Stimulated activated CD8-positive, alpha-beta memory T cell treated with anti-CD3 and anti-CD28 coated beads, Interleukin-4, amount 100 ng/mL, for 24 hours (primary cell): ENCODE measurements at places on chromosomes 1 and 21.

DNA sequence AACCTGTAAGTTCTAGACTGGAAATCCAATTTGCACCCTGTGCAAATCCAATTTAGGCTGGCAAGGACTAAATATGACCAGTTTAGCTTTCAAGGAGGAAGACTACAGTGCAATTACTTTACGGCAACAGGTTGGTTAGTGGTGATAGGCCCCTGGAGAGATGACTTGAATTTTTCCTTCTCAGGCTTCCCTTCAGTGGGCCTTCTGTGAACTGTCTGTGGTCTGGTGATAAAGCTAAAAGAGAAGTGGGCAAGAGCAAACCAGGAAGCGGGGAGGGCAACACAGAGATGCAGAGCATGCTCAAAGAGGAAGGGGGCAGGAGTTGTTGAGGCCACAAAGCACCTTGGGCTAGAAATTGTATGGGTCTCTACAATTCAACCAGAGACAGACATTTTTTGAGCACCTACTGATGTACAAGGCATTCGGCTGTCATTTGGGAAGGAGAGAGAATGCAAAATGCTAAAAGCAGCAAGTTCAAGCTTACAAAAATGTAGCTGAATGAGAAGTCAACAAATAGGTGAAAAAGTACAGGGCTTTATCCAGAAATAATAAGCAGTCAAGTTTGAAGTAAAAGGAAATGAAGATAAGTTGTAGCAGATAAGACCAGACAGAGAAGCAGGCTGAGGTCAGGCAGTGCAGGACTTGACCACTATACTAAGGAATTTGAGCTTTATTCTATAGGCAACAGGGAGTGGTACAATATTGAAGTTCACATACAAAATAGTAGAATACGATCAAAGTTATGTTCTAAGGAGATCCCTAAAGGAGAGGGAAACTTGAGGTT, 23.9 kb downstream of the INPP5B start:
- no peak for DNase-seq

DNA sequence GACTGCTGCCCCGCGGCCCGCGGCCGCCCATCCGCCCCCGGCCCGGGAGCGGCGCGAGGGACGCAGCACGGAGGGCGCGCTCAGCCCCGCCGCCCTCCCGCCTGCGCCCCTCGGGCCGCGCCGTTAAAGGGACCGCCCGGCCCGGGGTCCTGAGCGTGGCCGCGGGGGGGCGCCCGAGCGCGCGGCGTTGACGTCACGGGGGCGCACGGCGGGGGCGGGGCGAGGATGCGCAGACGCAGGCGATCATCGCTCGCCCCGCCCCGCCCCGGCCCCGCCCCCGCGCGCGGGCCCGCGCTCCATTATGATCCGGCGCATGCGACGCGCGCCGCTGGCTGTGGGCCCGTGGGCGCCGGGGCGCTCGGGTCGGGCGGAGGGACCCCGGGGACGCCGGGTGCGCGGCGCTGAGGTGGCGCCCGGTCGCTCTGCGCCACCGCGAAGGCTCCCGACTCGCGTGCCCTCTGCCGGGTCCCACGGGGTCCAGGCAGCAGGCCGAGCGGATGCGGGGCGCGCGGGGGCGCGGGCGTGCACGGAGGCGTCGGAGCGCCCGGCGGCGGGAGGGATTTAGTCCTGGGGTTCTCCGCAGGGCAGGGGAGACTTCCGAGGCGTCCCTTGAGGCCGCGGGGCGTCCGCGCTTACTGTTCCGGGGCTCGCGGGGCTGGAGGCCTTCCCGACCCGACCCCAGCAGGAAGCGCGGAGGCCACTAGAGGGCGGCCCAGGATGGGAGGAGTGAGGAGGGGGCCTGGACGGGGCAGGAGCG, at the start of gene DVL1:
Gene DVL1 (minus strand): TSS at position 163 of the 757 bp plus-strand sequence. CDS start 353 bp downstream, outside the sequence.
- DNase-seq: peak; percentile 47

DNA sequence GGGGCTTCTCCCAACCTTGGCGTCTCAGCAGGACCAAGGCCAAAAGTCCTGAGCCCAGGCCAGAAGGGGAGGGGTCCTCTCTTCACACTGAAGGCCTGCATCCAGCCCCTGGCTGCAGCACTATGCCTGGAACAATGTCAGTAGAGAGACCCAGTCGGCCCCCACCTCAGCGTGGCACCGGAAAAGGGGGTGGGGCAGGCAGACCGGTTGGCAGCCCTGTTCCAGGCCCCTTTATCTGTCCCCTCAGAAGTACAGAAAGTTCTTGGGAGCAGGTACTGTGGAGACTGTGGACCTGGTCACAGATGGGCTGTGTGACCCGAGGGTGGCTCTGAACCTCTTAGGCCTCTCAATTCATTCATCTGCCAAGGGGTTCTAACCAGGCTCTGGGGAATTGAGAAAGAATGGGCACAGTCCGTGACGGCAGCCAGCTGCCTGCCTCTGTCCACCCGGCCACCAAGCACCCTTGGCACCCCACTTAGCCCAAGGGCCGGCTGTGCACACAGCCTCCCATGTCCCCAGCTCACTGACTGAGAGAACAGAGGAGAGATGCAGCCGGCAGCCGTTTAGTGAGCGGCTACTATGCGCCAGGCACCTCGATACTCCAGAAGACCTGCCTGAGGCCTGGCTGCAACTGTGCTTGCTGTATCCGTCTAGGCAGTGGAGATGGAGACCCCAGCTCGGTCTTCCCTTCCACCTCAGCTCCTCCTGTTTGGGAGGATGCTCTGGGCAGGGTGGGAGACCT, 23.9 kb downstream of the RUNX3 start:
- DNase-seq: no peak

DNA sequence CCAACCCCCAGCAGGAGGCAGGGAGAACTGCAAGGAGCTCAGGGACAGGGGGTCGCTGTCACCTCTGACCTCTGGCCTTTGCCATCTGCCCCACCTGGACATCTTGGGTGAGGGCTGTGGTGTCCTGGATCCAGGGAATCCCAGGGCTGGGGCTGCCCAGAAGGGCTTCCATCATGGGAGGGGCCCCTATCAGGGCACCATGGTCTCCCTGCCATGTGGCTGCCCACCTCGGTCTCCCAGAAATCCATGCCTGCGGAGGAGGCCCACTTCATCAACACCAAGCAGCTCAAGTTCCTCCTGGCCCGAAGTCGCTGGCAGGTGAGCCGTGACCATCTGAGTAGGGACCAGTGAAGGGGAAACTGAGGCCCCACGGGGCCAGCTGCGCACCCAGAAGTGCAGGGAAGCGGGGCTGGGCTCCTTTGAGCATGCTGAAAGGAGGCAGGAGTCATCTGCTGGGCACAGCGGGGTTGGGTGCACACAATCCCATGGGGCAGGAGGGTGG, 36.1 kb downstream of the TRIM11 start:
- DNase-seq: no peak

DNA sequence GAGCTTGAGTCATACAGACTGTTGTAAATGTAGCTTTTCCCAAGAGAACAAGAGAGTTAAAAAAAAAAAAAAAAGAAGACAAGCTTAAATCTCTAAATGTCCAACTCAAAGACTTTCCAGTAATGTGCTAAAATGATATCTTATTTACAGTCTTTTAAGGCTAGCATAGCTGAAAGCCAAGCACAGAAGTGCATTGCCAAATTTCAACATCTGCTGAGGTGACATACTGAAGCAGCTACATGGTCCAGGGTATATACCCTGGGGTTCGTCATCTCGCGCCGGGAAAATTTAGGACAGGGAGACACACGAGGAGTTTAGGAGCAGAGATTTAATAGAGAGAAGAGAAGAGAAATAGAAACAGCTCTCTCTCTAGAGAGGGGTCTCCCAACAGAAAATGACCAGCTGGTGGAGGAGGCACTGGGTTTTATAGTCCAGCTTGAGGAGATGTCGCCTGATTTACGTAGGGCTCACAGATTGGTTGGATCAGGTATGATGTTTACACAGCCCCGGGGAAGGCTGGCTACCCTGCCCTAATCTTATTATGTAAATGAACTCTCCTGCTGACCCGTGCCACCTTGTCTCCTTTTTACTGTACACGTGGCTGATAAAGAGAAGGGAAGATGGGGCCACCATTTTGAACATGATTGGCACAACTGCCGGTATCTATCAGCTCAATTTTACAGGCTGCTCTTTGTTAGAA, 172.7 kb downstream of the TRIM33 start:
- DNase-seq: no peak

- DNase-seq: no peak
Observed at GRCh38 chr1:3456964-3457909, 2.8 kb downstream of the ARHGEF16 start.

DNA sequence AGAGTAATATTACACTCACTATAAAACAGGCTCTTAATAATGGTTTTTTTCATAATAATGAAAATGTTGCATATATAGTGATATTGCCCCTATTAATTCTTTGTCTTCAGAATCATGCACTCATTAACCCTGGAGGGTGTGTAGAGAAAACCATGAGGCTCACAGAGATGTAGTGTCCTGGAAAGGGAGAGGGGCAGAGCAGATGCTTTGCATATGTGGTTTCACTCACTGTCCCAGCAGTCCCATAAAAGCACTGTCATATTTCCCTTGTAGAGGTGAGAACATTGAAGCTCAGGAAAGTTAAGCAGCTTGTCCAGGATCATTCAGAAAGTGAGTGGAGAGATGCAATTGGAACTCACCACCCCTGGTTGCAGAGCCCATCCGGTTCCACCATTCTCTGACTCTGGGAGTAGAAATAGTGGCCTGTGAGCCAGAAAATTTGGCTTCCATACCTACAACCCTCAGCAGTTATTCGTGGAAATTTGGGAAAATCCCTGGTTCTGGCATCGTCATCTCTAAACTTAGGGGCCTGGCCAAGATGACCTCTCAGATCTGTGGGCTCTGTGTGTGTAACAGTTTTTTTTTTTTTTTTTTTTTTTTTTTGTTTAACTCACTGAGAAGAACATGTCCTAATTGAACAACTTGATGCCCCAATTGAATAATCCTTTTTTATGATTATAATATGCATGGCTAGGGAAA, 86.4 kb downstream of the RGL1 start:
- DNase-seq: no peak

DNA sequence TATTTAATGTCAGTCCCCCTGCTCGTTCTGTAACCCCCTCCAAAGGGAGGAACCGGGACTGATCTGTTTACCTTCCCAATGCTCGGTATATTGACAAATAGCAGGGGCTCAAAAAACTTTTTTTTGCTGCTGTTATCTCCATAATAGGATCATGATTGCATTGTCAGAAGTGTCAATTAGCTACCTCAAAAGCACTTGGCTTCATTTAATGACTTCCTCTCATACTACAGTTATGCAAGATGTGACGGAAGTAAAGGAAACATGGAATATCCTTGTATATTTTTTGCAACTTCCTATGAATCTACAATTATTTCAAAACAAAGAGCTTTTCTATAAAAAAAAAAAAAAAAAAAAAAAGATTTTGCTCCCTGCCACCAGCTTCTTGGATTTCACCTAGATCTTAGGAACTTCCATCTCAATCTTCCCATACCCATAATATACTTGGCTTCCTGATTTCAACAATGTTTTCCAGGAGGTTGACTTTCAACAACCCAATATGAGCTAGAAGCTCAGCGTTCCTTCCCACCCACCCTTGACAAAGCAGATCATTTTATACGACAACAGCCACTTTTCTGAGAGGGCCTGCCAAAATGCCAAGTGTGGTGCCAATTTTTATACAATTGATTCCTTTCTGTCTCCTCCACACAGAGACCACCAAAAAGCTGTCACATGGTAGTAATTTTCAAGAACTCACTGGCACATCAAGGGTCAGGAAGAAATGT, 71.7 kb downstream of the SETD4 start:
- no peak for DNase-seq

- DNase-seq: no peak
Observed at GRCh38 chr1:23810818-23811540, 10.4 kb upstream of the GALE start.

DNA sequence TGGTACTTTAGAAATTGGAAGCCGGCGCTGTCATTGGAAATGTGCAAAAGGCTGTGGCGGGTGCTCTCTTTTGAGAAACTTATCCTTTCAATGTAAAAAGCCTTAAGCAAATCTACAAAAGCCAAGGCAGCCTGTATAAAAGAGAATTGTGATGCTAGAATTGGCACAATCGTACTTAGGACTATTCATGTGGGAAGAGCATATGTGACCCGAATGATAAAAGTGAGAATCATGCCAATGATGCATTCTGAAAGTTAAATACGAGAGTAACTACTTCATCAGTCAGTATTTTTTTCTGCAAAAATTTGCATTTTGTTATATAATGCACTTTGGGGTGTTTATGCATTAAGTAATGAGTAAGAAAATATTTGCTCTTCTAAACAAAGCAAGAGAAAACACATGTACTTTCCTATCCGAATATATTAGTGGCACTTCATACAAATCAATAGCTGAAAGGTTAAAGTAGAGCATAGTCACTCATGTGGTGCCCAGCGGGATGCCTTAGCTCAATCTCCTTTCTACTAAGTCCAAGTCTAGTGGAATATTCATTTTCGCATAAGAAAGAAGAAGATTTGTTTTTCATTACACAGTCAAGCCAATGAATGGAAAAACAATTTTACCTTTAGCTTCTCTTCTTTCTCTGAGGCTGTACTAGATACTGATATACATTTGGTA, 1256.6 kb upstream of the B3GALT2 start:
- DNase-seq: no peak
